ENCODE measurements at places on chromosomes 5 and 9.

- DNase-seq, result no peak
Measured at GRCh38 chr9:134011401-134011800, 13.9 kb upstream of the BRD3OS start.

- no peak for DNase-seq
Measured at GRCh38 chr5:96318569-96319110, 114.4 kb downstream of the PCSK1 start.

DNA sequence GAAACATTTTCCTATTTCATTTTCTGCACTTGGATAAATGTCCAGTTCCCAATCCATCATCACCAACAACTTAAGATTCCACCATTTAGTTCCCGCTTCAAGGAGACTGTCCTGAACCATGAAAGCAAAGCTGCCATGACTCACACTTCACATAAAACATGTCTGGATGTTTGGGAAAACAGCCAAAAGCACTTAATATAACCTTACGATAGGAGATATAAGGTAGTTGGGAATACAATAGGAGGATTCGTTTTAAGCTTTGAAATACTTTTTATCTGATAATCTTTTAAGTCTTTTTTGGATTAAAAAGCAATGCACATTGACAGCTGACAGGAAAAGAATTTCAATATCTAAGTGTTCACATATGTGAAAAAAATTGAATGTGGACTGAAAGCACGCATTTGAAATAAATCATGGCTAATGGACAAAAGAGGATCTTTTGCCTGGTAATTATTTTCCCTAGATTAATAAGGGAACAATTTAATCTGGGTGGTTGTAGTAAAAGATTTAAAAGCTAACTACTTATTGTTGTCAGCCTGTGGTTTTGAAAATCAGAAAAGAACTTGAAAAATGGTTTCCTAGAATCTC lies 17.3 kb upstream of the TGFBI start:
- no peak for DNase-seq

- no peak for DNase-seq
Measured at GRCh38 chr9:118209343-118209742, 505.1 kb downstream of the TLR4 start.

- DNase-seq, result no peak
Measured at GRCh38 chr9:137055385-137056364, 1.8 kb upstream of the ENTPD2 start.

DNA sequence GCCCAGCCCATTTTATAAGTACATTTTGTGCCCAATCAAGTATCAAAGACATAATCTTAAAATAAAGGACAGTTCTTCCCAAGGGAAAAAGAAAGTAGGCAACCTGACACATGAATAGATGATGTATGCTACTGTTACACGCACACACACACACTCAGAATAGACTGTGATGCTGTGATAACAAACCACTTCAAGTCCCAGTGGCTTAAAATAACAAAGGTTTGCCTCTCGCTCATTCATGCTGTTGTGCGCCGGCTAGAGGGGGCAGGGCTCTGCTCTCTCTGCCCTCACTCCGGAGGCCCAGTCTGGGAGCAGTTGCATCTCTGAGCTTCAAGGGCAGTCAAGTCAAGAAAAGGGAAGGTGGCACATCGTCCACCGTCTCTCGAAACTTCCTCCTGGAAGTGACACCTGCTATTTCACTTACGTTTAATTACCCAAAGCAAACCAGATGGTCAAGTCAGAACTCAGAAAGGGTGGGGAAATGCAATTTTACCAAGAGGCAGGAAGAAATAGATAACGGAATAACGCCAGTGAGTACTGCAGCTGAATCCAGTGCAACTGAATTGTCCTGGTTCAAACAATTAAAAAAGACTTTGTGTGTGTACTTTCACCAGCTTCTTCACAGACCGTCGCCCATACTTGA lies 43.3 kb downstream of the ANKRD33B start:
- DNase-seq, result no peak

- no peak for DNase-seq
Measured at GRCh38 chr5:138828556-138828955, 46.6 kb downstream of the LRRTM2 start.

- no peak for DNase-seq
Measured at GRCh38 chr5:146753641-146754040, 124.9 kb downstream of the PPP2R2B start.

- DNase-seq, result no peak
Measured at GRCh38 chr5:95086927-95087815, 197.7 kb downstream of the MCTP1 start.

- no peak for DNase-seq
Measured at GRCh38 chr5:137679910-137680309, 56.0 kb downstream of the KLHL3 start.

DNA sequence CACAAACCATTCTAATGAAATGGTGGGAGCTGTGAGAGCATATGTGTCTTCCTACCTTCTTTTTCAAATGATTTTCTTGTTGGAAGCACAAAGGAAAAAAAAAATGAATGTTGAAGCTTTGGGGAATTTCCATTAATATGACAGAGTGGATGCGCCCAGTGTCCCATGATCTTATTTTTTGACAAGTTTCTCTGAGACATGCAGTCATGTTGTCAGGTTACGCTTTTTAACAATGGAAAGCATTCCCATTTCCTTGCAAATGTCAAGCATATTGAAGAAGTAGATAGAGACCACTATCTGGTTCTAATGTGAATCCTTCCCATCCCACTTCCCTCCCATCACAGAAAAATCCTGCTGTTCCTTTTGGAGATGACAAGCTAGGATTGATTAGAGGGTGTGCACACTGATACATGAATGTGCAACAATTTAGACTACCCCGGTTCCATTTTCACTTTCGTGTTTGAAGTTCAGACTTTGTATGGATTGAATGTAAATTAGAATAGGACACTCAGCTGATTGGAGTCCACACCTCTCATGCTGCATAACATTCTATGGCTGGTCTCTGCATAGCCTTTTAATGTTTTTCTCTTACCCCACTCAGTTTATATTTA lies 919.4 kb downstream of the TLE4 start:
- no peak for DNase-seq

DNA sequence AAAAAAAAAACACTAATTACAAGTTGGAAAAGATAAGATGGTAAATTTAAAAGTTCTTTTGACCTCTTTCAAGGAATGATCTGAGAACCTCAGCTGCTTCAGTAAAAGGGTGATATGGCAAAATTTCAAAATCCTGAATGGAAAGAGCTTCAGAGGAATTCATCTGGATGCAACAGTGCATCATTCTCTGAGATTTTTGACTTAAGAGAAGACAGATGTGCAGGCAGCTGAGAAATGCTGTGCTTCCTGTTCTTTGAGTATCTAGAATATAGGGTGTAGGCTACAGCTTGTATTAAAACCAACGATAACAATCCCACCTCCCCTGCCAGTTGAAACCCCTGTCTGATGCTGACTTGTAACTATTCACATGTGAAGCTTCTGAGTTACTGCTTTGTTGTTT lies 6.2 kb downstream of the FRMPD1 start:
- no peak for DNase-seq

GRCh38 chr5:64690417-64691151 lies at the start of gene SHISAL2B:
TSS of gene SHISAL2B (plus strand) at chr5:64690503. CDS start at chr5:64690624, 121 bp downstream.
- no peak for DNase-seq

DNA sequence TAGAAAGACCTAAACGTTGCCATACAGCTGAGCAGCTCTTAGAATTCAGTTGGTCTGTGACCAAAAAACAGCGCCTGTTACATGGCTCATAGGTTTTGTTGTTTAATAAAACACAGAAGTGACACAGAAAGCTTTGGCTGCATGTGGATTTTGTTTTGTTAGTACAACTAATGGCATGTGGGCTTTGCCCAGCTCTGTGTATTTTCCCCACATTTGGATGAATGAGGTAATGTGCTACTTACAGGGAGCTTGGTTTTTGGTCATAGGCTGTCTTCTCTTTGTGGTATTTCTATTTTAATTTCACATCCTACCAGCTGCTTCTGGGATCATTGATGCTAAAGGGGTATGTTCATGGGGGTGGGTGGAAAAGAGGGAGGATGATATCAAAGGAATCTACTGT lies 37.0 kb upstream of the POU4F3 start:
- DNase-seq, result no peak

GRCh38 chr5:12659686-12660085 lies 755.4 kb upstream of the CTNND2 start:
- DNase-seq, result no peak

- DNase-seq, result no peak
Measured at GRCh38 chr9:36063804-36064447, 27.2 kb downstream of the RECK start.

DNA sequence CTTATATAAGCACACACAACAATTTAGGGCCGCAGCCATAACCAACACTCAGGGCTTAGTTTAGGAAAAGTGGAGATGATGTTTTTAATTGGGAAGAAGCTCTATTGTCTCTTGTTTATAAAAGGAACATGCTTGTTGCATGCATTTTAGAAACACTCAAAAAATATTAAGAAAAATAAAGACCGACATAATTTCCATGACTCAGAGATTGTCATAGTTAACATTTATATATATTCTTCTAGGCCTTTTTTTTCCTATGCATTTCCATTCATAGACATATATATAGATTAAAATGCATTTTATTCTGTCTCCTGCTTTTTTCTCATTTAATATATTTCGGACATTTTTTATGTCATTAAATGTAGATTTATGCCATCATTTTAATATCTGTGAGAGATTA lies 13.6 kb upstream of the ARSI start:
- DNase-seq, result no peak

DNA sequence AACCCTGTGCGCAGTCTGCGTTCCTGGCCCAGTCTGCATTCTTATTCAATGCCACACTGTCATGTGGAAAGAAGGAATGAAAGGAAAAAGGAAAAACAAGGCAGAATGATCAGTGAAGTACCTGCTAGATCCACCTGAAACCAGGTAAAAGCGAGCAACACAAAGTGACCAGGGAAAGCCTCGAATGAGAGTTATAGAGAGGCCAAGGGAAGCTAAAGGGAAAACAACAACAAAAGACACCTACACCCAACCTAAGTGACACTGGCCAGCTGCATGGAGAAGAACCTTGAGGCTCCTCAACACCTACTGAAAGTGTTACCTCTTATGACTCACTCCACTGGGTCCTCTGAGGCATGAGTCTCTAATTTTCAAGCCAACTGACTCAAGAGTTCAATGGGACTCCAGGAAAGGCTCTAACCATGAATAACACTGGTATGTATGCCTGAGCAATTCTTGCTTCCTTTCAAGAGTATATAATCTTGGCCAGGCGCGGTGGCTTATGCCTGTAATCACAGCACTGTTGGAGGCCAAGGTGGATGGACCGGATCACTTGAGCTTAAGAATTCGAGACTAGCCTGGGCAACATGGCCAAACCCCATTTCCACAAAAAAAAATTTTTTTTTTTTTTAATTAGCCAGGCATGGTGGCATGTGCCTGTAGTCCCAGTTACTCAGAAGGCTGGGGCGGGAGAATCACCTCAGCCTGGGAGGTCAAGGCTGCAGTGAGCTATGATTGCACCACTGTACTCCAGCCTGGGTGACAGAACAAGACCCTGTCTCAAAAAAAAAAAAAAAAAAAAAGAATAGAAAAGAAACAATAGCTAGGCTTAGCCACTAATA lies 29.0 kb downstream of the MTMR12 start:
- no peak for DNase-seq

GRCh38 chr9:109766351-109766750 lies 13.6 kb upstream of the PALM2AKAP2 start:
- no peak for DNase-seq

- no peak for DNase-seq
Measured at GRCh38 chr5:180343831-180344695, 9.1 kb downstream of the GFPT2 start.

DNA sequence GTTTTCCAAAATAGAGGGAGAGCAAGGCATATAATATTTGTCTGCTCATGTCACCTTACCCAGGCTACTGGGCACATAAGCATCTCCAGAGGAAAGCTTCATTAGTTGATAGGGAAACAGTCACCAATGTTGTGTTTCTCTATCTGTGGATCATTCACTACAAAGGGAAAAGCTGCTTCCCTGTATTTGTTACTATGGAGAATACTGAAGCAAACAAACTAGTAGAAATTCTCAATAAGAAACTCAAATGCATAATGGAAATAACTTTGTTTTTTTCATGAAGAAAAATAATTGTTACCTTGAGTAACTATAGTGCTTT lies 138.2 kb downstream of the PCSK1 start:
- DNase-seq, result no peak

DNA sequence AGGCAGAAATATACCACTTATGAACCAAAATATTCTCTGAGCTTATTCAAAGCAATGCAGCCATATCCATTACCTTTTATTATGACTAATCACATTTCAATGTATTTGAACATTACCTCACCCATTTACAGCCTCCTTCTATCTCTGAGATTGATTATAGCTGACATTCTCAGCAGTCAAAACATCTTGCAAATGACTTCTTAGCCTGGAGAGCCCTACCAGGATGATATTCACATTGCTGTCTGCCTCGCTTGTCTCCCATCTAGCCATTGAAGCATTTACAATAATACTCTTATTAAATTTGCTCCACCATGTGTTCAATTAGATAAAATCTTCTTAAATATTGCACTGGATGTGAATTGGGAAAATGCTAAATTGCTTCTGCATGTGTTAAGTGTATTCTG lies 1879.9 kb upstream of the ACO1 start:
- no peak for DNase-seq

- no peak for DNase-seq
Measured at GRCh38 chr5:81334304-81335061, 33.1 kb downstream of the ZCCHC9 start.

DNA sequence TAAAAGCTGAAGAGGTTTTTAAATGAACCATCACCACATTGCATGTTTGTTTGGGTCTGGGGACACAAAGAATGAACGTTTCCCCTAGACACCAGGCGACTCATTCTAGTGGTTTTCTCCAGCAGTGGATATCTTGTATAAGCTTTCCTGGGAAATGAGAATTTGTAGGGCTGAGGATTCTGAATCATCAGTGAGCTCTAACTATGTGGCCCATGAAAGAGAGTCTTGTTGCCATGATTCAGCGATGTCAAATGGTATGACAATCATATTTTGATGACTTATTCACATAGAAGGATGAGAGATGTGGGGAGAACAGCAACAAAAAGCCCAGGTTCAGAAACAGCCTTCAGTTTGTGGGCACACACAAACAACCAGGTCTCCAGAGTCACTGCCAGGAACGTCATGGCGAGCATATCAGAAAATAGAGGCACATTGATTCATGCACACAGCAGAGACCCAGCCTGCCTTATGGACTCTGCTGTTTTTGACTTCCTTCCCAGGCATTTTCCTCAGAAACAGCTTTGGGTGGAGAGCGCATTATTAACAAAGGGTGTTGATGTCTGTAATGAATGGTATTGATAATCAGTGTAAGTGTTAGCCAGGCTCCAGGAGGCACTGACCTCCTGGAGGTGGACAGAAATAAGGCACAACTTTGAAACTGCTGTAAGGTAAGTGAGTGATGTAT lies 13.3 kb downstream of the ZNF474 start:
- no peak for DNase-seq

DNA sequence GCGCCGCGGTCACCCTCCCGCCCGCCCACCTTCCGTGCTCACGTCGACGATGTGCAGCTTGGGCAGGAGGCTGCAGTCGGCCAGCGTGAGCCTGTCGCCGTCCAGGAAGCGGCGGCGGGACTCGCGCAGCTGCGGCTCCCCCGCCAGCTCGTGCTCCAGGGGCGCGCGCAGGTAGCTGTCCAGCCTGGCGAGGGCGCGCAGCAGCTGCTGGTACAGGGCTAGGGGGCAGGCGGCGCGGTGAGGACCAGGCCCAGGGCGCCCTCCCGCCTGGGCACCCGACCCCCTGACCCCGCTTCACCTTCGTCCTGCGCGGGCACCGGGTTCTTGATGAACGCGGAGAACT lies 1.5 kb downstream of the CLIC3 start:
- no peak for DNase-seq

Measured in activated T-cell treated with anti-CD3 and anti-CD28 coated beads, Interleukin-2, amount 50 U/mL, for 1 hour (primary cell).